ENCODE measurements at places on chromosomes 1 and 21. TPM values are rescaled to one million over a fixed set of nuclear protein-coding genes. Genes with fewer than 3 reads are reported as not detected.

DNA sequence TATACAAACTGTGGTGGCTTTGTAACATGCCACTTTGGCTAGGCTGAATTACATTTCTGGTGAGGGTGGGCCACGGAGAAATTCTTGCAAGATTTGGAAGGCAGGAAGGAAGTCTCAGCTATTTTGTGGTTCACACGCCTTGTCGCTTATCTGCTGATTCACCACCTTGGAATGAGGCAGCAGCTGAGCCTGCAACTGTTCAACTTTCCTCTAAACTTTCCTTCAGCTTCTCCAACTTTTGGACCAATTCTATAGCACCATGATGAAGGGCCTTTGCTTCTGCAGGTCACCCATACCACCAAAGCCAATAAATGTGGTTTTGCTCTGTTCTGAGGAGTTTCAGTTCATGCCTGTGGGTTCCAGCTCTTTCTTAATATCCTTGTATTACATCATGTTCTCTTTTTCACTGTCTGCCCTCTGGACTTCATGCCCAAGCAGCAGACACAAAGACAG is 337.6 kb upstream of the SNX7 start:
- DNase-seq, result peak; percentile 73

- DNase-seq, result no peak
Measured at GRCh38 chr1:215665215-215665614, 98.1 kb downstream of the KCTD3 start.

DNA sequence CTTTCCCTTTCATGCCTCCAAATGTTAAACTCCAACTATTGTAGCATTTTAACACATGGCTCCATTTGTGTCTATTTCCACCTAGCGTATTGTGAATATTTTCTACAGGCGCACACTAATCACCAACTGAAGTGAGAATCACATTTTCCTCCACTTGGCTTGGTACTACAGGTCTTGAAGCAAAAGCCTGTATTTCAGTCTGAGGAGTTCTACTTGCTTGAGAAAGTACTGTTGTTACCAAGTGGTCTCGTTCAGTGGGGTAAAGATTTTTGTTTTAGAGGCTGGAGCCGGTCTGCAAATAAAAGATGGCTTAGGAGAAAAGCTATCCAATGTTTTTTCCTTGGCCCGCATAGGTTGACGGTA is 550 bp upstream of the PTBP2 start:
- no peak for DNase-seq

GRCh38 chr1:40786171-40786994 is 2.8 kb downstream of the KCNQ4 start:
- no peak for DNase-seq

GRCh38 chr1:214854126-214854875 is 228.2 kb upstream of the KCNK2 start:
- DNase-seq, result no peak

- DNase-seq, result no peak
Measured at GRCh38 chr1:92168657-92169056, 49.1 kb upstream of the C1orf146 start.

GRCh38 chr21:33801424-33802405 is 113.9 kb downstream of the ATP5PO start:
- DNase-seq, result no peak

- no peak for DNase-seq
Measured at GRCh38 chr1:55117941-55118340, 78.6 kb downstream of the PCSK9 start.

Gene AQP10
- total RNA-seq, result 0.12 TPM

Gene ATP6V1G3
- not detected for total RNA-seq

Data from right cardiac atrium (tissue), 5 donors.